NCI-H2171 (cell line): ENCODE measurements at places on chromosomes 11 and 22.

- DNase-seq: peak; percentile 49
Measured at GRCh38 chr22:42473484-42474193, 41.4 kb upstream of the NFAM1 start.

DNA sequence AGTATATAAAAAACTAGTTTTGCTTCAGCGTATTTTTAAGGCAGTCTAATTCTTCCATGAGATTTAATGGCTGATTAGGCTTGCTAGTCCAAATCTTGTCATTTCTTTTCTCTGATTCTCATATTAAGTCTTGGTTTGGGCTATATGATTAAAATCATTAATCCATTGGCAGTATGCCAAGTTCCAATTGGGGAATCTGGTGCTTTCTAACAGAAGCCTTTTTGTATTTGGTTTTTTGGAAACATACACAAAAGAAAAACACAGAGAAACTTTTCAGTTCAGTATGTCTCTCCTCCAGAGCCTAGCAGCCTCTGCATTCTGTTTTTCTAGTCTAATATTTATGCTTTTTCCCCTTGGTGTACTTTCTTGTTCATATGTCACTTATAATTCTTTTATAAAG, 37.9 kb downstream of the SWAP70 start:
- no peak for DNase-seq

GRCh38 chr11:14578541-14578956, 58.4 kb upstream of the PSMA1 start:
- DNase-seq: no peak

DNA sequence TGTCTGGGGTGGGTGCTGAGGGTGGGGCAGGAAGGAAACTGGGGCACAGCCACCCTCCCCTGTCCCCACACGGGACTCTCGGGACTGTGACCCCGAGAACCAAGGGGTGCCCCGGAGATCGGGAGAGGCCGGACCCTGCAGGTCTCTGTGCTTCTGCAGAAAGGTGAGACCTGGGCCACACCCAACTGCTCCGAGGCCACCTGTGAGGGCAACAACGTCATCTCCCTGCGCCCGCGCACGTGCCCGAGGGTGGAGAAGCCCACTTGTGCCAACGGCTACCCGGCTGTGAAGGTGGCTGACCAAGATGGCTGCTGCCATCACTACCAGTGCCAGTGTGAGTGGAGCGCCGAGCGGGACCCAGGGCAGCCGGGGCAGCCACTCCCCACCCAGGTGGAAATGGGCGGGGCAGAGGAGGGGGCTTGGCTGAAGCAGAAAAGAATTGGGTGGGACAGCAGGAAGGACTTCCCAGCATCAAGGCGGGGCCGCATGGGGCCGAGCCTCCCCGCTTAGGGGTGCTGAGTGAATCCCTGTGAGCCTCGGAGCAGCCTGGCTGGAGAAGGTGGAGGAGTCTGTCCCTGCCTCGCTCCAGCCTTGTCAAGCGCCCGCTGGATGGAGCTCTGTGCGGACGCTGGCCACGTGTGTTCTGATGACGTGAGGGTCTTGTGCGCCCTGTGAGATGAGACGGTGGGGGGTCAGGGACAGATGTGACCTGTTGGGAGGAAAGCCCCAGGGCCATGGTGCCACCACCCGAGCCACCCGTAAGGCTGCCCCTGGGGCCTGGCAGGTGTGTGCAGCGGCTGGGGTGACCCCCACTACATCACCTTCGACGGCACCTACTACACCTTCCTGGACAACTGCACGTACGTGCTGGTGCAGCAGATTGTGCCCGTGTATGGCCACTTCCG, 29.3 kb upstream of the MUC5B start:
- DNase-seq: no peak

DNA sequence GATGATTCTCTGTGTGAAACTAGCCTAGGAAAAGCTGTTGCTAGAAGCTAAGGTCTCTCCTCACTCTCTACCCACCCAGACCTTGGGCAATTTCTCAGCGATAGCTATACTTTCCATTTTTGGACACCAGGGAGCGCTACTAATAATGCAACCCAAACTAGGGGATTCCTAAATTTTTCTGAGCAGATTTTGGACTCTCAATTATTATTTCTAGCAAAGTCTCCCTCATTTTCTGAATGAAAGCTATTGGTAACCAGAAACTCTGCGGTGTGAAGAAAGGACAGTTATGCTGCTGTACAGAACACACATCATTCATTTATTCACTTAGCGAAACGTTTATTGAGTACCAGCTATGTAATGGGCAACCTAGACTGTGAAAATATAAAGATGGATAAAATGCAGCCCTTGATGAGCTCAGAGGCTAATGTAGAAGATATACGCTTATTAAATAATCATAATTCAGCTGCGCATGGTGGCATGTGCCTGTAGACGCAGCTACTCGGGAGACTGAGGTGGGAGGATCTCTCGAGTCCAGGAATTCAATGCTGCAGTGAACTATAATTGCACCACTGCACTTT, 6.1 kb upstream of the STIM1 start:
- no peak for DNase-seq

DNA sequence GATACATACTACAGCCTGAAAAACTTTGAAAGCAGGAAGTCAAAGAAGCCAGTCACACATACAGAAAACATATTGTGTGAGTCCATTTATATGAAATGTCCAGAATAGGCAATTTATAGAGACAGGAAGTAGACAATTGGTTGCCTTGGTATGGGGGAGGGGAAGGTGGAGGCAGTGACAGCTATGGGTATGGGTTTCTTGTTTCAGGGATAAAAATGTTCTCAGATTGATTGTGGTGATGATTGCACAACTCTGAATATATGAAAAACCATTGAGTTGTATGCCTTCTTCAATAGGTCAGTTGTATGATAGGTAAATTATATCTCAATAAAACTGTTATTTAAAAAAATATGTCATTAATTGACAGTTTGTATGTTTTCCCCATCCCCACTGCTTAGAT, 137.6 kb downstream of the SNX19 start:
- no peak for DNase-seq

DNA sequence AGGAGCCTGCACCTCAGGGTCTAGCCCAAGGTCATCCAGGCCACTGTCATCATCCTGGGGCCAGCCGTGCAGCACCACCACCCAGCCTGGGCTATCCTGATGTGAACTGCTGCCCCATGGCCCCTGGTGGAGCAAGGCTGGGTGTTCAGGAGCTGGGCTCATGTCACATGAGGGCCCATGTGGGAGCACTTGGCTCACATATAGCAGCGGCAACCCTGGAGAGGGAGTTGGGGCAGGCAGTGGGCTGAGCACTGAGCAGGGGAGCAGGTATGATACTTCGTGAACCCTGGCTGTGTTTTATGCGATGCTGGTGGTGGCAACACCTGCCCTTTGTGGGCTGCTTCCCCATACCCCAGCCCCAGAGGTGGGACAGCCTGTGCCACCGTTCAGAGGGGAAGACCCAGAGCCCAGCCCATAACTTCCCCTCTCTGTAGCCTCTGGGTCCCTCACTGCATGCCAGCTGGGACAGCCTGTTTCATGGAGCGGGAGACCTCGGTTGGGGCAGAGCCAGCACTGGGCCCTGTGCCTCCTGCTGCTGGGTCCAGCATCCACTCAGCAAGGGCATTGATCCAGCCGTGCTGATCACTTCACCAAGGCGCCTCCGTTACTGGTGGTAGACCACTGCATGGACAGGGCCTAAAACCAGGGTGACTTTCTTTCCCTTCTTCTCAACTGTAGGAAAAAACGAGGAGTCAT, 62.5 kb upstream of the SUSD2 start:
- DNase-seq: no peak

DNA sequence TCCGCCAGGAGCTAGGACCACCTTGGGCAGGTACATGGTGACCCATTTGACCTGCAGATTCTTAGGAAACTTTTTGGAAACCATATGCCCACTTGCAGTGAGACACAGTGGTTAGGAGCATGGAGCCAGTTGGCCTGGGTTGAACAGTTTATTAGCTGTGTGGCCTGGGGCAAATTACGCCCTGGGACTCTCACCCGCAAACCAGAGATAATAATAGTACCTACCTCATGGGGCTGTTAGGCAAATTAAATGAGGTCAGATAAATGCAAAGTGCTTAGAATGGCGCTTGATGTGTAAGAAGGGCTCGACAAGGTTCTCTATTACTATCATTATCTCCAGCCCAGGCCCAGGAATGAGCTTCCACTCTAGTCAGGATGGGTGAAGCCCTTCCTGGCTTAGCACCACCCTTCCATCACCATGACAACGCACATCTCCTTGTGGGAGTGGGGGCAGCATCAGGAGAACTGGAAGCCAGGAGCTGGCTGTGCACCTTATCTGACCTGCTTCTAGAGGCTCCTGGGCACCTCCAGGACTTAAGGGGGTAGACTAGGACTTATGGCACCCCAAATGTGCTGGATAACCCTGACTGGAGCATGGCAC, 5.1 kb downstream of the SYT12 start:
- no peak for DNase-seq

DNA sequence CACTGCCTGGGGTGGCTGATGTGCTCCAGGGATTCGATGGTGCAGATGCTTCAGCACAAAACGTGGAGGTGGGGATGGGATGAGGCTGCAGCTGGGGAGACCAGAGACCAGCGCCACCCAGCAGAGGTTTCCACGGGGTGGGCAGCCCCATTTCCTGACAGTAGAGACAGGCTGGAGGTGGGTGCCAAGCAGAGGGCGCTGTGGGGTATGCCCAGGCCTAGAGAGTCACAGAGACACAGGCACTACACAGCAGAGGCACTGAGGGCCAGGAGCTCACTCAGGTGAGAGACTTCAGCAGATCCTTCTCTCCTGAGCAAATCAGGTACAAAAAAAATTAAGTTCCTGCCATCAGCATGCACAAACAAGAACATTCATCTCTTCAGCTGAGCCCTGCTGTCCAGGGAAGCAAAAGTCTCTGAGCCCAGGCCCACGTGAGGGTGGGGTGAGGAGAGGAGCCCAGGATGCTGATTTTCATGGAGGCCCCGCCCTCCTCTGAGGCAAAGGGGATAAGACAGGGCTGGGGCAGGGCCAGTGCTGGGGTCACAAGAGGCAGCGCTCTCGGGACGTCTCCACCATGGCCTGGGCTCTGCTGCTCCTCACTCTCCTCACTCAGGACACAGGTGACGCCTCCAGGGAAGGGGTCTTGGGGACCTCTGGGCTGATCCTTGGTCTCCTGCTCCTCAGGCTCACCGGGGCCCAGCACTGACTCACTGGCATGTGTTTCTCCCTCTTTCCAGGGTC, 53.1 kb downstream of the GGTLC2 start:
- DNase-seq: no peak

DNA sequence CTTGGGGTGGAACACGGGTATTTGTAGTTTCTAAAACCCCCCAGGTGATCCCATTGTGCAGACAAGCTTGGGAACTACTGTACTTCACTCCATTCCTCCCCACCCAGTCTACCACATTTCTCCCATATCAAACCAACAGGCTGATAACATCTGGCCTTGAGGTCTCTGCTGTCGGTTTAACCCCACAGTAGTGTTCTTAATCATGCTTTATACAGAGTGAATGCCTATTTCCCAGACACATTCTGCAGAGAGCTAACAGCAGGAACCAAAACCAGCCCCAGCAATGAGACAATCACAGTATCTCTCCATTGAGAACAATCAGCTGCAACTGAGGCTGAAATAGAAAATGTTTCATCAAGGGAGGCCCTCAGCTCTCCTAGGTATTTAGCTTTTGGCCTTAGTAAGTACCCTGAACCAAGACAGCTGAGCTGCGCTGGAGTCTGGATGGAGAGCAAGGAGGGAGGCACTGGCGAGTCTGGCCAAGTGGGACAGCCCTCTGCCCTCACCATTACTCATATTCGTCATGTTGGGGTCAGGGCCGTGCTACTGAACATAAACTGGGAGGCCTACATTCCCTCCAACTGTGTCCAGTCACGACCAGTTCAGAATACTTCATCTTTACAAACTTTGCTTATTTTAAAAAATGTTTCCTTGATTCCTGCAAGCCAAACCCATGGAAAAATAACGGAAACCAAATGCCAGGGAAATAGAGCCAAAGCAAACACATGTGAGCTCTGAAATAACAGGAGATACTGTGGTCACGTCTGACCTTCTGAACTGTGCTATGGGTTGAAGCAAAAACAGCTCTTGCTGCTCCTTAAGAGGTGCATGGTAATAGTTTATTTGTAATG, 81.0 kb downstream of the CCDC34 start:
- no peak for DNase-seq
